Foreskin fibroblast (primary cell): ENCODE measurements at places on chromosomes 1 and 21.

- DNase-seq, result no peak
These were observed 617.8 kb downstream of the MRPL39 start for GRCh38 chr21:24989516-24989915.

GRCh38 chr1:52602856-52603600, 857 bp downstream of the GPX7 start:
- DNase-seq, result peak; percentile 12

GRCh38 chr1:46401154-46401913, 7.2 kb downstream of the FAAH start:
- peak; percentile 30 for DNase-seq

- DNase-seq, result peak; percentile 95
These were observed 132.4 kb downstream of the EDEM3 start for GRCh38 chr1:184622136-184622823.

- DNase-seq, result peak; percentile 41
These were observed 206.1 kb downstream of the TM2D1 start for GRCh38 chr1:61518670-61519400.

DNA sequence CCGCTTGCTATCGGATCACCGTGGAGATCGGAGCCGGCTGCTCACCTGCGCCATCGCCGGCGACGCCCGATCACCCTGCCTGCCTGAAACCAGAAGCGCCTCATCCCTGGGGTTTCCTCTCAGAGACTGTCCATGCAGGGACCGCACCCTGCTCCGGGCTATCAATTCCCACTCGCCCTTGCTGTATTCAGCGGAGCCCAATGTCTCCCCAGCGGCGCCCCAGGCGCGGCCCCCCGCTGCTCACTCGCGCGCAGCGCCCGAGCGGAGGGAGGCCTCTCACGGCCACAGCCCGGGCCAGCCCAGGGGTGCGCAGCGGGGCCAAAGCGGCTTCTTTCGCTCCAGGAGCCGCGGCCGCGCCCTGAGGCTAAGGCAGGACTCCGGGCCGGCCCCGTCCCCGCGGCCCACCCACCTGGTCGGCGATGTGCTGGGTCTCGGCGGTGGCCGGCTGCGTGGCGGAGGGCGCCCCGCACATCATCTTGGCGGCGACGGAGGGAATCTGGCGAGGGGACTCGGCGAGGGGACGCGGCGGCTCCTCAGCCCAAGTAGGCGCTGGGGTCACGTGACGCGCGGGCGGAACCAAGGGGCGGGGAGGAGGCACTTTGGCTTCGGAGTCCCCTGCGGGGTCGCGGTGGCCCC, at the start of gene CSTB:
Gene CSTB, minus strand, starts transcription at position 514 of the 636 bp plus-strand sequence. Its CDS starts 39 bp downstream, at position 475.
- DNase-seq, result peak; percentile 42

DNA sequence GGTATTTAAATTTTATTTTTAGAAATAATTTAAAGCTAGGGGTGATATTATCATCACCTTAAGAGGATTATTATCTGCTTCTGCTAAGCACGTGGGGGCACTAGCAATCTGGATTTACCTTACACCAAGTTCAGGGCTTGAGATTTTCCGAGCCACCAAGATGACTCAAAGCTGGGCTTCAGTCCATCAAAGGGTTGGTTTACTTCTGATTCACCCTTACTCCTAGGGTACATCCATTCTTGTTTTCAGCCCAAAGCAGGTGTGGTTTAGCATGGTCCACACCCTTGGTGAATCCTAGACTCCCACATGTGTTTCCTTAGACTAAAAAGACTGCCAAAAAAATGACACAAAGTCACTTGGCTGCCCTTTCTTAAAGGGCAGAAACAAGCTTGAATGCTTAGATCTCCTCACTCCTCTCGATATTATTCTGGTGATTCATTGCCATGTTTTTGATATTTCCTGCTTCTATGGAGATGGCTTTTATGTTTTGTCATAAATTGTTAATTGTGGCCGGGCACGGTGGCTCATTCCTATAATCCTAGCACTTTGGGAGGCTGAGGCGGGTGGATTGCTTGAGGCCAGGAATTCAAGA, 9.8 kb upstream of the PRSS38 start:
- peak; percentile 96 for DNase-seq

GRCh38 chr1:108557296-108557695, 2.6 kb upstream of the EEIG2 start:
- no peak for DNase-seq

DNA sequence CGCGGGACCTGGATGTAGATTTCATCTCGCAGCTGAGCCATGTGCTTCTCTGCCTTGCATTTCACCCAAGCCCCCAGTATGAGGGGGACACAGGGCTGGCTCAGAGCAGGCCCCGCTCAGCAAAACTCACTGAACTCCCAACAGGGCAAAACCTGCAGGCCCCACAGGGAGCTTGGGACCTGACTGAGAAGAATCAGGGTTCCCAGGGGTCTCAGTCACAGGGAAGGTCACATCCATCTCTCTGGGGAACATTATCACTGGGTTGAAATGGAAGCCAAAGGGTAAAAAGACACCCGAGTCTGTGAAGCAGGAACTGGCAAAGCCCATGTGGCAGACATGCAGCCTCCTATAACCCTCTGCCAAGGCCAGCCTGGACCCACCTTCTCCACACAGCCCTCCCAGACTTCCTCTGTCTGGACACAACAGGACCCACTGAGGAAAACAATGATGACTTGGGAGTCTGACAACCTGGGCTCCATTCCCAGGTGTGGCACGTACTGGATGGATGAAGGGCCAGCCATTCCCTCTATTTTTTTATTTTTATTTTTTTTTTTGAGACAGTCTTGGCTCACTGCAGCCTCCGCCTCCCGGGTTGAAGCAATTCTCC, 11.7 kb downstream of the HSPG2 start:
- DNase-seq, result no peak

- DNase-seq, result no peak
These were observed 1.8 kb downstream of the IFNAR2 start for GRCh38 chr21:33231526-33231925.

- no peak for DNase-seq
These were observed 113.0 kb downstream of the OSBPL9 start for GRCh38 chr1:51729824-51730301.

DNA sequence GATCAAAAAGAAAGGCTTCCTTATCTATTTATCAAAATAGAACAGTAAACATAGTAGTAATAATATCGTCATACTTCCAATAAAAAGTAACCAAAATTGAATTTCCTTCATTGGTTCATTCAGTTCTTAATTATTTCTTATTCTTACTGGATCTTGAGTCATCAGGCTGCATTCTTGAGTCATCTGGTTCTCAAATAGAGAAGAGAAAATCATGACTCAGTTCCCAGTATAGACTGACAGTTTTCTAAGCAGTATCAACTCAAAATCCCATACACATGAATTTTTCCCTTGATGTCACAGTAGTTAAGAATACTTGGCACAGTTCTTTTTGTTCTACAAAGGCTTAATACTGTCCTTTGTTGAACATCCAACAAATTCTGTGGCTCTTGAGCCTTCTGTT, 626.9 kb upstream of the ADGRL4 start:
- peak; percentile 84 for DNase-seq
